HFFc6 (cell line): ENCODE measurements at places on chromosomes 16 and 17. TPM values are rescaled to one million over a fixed set of nuclear protein-coding genes. Genes with fewer than 3 reads are reported as not detected.

- DNase-seq = peak; percentile 38
Observed at GRCh38 chr17:12180644-12181261, 160.1 kb downstream of the MAP2K4 start.

DNA sequence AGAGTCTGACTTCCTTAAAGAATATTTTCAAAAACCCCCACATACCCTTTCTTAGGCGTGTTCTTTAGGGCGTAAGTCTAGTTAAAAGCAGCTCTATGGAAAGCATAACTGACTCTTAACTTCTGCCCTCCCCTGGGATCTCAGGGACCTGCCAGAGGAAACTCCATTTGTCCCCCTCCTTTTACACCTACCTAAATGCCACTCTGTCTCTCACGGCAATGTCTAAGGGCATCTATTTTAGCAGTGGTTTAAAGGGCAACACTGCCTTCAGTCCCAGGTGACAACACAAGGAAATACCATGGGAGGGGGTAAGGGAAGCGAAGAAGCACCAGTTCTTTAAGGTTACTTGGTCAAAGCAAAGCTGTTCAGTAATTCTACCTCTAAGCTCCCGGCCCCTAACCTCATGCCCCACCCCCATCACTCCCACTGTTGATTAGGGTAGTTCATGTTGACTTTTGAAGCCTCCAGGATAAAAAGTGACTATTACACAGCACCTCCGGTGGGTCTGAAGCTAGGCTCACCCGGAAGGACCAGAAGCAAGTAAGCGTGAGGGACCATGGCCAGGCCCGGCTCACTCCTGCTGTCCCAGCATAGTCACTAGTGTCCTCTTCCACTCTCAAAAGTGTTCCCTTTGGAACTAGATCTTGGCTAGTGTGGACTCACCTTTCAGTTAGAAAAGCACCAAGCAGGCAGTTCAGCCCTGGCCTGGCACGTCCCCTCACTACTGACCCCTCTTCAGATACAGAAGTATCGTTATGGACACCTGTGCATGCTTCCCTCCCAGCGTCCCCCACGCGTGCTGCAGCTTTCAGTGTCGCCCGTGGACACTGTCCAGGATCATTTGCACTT, 47.1 kb downstream of the CYTH1 start:
- no peak for DNase-seq

Gene SMTNL2
- total RNA-seq = not detected in 3 replicates

DNA sequence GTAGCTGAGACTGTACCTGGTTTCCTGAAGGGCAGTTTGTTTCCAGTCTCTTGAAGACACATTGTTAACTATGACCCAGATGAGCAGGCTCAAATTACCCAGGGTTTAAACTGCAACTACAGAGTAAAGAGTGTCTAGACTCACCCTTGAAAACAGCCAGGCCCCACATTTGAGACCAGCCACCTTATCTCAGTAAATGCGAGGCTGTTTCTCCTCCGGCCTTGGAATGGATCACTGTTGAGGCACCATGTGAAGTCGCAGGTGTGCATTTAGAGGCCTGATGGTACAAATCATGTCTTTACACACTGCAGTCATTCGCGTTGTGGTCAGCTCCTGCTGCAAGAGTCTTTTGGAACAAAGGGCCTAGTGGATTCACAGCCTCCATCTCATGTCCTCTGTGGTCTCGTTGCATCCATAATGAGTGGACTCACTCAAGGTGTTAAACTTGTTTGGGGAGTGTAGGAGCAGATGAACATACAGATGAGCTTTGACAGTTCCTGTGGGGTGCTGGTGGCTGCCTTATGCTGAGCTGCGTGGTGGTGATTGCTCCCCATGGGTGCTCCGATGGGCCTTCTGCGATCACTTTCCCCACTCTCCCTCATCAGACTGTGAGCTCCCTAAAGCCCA, 18.5 kb upstream of the N4BP1 start:
- no peak for DNase-seq

DNA sequence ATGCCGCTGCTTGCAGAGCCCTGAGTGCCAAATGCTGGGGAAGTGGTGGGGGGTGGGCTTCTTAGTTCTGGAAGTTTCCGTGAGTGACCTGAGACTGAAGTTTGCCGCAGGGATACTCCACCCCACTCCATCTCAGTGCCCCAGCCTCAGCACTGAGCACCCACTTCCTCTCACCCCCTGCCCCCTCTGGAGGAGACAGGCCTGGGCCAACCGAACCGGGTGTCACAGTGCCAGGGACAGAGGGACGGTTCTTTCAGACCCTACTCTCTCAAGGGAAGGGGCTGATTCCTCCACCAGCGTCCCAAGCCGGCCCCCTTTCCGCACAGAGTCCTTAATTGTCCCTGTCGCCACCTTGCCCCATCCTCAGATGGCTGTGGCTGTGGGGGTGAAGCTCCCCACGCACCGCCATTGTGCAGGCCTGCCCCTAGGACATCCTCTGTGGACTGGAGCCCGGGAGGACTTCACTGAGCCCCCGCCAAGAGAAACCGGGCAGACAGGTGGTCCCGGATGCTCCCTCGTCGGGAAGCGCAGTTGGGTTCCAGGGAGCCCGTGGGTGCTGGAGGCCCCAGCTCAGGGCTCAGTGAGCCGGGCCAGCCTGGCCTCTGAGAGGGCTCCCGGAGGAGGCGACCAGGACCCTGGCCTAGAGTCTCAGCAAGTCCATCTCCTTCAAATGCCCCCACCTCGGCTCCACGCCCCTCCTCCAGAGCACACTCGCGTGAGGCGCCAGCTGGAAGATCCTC, 1.6 kb upstream of the KREMEN2 start:
- DNase-seq = no peak

DNA sequence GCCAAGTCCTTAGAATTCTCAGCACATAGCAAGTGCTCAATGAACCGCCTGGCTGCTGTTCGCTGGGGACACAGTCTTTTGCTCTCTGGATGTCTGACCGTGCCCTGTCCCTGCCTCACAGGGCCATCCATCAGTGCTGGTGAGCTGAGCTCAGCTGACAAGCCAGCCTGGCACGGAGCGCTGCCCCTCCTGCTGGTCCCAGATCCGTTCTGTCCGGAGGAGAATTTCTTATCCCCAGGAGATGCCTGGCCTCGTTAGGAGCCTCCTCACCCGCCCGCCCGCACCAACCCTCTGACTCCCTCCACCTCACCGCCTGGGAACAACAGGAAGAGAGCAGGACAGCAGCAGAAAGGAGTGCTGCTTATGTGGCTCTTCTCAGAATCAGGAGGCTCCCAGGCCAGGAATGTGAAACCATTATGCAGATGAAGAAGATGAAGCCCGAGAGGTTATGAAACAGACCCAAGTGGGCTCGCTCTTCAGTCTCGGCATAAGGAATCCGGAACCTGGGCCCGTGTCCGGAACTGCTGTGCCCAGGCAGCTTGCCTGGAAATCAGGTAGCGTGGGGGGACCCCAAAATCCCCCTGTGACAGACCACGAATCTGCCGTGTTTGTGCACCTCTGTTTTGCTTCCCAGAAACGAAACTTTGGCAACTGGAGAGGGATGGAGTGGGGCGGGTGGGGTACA, 28.8 kb upstream of the RMI2 start:
- no peak for DNase-seq

- DNase-seq = no peak
Observed at GRCh38 chr17:1031711-1032110, 34.8 kb downstream of the TIMM22 start.

Gene PPP1R27
- total RNA-seq = not detected in 3 replicates

Gene RPUSD1
- 28.1 to 34.2 TPM (median 29.6 TPM) in 3 replicates for total RNA-seq

DNA sequence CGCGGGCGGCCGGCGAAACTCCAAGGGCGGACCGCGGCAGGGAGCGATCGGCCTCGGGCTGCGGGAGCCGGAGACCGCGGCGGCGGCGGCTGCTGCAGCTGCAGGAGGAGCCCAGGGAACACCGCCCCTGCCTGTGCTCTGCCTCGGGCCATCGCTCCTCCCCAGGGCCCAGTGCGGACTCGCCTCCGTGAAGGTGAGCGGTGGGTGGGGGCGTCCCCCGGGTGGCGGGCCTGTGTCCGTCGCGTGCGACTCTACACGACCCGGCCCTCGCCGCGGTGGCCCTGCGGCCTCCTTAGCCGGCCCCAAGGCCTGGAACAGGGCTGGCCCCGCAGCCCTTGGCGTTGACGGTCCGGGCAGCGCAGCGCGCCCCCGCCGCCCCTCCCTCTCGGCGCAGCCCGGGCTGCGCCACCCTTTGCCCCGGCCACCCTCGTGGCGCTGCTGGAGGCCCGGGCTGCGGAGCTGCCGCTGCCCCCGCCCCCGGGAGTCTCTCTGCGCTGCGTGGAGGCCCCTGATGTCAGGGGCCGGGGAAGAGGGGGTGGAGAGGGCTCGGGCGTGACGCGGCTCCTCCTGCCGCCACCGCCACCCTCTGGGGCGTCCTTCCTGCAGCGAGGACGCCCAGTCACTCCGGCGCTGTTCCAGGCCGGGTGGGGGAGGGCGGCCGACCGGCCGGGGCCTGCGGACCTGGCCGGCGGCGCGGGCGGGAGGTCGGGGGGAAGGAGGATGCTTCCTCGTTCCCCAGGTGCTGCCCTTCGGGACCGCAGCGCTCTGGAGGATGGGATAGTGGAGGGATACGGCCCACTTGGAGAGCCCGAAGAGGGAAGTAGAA, 485 bp downstream of the DYNLL2 start:
- DNase-seq = peak; percentile 39

- no peak for DNase-seq
Observed at GRCh38 chr17:17751489-17752088, 70.3 kb downstream of the RAI1 start.

DNA sequence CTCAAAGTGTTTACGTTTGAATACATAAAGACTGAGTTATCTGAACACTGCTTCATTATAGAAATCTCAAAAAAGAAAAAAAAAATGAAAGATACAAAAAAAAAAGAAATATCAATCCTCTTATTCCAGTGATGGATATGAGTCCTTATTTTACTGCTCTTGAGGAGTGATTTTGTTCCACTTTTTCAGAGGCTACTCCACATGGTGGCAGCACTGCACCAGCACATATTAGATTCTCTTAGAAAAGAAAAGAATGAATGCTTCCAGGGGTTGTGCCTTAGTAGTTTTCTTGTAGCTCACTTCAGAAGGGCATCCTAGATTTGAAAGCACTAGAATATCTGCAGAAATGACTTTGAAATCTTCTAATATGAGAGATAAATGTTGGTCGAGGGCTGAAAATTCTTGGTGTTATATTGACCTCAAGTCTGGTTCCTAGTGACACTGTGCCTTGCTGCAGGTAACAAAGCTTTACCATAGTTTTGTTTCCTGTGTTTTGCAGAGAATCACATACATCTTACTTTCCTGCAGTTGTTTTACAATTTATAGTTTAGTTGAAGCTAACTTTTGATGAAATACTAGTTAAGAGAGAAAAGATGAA, 25.9 kb downstream of the AP2B1 start:
- peak; percentile 50 for DNase-seq

DNA sequence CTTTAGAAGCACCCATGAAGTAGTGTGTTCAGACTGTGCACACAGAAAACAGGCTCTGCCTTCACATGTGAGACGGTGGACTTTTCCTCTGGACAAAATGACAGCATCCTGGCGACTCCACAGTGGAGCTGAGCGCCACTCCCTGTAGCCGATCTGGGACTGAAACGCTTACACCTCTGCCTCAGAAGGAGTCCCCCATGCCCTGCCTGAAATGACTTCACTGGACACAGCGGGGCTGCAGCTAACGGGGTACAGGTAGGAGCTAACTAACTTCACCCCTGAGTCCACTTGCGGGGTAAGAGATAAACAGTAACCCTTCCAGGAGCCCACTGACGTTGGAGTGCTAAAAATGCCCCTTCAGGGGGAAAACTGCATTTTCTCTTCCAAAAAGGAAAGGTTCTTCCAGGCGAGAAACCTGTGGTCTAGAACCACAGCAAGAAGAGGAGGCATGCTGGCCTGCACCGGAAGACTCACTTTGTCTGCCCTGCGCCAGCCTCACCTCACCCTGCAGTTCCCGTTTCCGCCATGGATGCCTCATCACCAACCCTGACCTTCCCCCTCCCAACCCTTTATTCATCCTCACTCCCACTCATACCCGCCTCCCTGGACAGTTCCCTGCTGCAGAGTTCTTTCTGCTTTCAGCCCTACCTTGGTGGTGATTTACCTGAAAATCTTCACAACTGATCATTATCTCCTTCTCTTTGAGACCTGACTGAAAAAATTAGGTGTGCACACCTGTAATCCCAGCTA, 19.4 kb upstream of the ENDOV start:
- no peak for DNase-seq

DNA sequence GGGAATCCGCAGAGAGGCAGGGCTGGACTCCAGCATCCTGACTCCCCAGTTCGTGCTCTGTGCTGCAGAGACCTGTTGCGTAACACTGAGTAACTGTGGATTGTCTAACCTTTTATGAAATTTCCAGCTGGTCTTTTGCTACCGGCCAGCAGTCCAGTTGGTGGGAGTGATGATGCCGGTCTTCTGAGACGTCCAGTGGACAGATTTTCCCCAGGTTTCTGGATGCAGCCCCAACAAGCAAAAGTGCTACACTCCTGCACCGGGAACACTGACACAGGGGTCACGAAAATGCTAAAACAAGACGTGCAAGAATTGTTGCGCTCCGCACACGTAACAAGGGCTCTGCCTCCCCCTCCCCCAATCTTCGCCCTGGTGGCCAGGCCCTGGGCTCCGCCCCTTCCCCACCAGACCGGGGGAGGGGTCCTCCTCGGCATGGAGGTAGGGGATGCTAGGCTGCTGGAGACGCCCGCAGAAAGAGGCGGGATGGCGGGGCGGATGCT, 701 bp upstream of the MRC2 start:
- peak; percentile 78 for DNase-seq

DNA sequence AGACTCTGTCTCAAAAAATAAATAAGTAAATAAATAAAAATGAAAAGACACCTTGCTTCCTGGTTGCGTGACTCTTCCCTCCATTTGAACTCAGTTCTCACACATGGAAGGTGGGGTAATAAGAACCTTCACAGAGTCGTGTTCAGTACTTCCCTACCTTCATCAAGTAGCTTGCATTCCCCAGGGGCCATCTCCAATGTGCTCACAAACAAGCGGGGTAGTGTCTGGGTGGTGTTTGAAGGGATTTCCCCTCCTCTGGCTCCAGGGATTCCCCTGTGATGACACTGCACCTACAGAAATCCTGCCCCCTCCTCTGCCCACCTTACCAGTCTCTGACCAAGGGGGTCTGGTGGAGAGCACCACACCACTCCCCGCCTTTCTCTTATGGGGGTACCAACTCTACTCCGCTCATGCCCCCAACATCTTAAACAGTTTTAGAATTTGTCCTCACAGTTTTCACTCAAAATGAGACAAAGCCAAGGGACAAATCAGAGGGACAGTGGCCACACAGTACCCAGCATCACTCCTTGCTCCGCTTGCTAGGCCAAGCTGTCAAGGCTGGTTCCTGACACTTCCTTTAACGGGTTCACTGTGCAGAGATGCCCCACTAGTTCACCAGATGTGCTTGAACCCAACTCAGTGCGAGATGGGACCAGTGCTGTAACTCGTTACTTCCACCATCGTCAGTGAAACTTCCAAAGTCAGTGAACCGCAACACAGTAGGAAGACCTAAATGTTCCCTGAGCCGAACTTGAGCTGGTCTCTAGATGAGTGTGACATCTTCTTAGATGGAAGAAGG, 69.1 kb downstream of the COPRS start:
- DNase-seq = no peak

- no peak for DNase-seq
Observed at GRCh38 chr17:65797809-65798208, 236.4 kb upstream of the AXIN2 start.

- peak; percentile 48 for DNase-seq
Observed at GRCh38 chr17:32142857-32143526, 690 bp downstream of the RHOT1 start.
